Activated CD4-positive, alpha-beta T cell treated with anti-CD3 and anti-CD28 coated beads, Interleukin-2, amount 10 ng/mL, durations not matched to agents 24 days and 14 days (primary cell): ENCODE measurements at places on chromosomes 2 and 18.

DNA sequence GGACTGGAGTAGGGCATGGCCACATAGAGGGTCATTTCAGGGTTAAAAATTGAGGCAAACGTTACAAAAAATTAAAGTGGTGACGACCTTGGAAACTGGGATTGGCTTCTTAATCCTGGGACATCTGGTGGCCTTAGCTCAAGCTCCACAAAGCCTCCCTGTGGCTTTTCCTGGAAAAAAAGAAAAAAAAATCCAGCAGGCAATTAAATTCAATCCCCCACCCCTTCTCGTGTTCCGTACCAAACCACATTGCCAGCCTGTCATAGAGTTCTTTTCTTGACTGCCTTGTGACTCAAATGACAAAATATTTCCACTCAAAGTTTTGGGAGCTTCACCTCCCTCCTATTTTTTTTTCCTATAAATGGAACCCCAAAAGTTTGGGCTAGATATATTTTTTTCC, 195.6 kb downstream of the HRH4 start:
- DNase-seq = no peak

DNA sequence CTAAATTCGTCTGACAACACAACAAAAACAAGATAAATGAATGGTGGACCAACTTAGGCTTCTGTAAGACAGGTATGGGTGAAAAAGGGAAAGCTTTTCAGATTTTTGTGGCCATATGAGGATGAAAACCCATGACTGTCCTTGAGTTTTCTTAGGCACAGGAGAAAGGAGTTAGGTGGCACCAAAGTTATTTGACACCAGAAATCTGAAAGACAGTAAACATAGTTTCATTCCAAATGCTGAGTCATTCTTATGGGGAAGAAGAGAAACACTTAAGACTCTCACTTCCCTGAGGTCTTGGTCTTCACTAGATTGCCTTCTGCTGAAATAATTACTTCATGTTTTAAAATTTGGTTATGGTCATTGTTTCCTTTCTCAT, 5.2 kb upstream of the GPD2 start:
- no peak for DNase-seq

GRCh38 chr2:196413821-196414274, 225.7 kb upstream of the CCDC150 start:
- DNase-seq = no peak

DNA sequence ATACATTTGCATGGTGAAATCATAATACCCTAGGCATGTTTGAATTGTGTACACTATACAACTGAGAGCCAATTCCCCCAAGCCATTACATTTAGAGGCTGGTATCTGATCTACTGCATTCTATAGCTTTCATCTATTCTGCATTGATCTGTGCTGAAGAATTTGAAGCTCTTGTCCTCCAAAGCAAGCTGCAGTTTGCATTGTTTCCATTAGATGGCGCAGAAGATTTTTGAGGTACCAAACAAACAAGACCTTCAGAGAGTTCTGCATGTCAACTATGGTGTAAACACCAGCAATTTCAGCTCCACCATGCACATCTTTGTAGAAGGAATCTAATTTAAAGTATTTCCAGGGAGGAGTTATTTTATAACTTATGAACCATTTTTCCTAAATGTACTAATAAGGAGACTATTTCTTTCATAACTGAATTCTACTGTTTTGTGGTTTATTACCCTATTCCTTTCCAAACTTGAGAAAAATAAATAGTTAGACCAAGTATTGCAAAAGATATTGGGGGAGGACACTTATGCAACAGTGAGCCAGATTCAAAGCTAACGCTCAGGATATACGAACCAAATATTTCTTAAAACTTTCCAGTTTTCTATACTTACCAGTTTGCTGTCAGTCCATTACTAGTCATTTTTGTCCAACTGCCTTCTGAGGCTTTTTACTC, 761.8 kb upstream of the ACVR2A start:
- DNase-seq = peak; percentile 91

DNA sequence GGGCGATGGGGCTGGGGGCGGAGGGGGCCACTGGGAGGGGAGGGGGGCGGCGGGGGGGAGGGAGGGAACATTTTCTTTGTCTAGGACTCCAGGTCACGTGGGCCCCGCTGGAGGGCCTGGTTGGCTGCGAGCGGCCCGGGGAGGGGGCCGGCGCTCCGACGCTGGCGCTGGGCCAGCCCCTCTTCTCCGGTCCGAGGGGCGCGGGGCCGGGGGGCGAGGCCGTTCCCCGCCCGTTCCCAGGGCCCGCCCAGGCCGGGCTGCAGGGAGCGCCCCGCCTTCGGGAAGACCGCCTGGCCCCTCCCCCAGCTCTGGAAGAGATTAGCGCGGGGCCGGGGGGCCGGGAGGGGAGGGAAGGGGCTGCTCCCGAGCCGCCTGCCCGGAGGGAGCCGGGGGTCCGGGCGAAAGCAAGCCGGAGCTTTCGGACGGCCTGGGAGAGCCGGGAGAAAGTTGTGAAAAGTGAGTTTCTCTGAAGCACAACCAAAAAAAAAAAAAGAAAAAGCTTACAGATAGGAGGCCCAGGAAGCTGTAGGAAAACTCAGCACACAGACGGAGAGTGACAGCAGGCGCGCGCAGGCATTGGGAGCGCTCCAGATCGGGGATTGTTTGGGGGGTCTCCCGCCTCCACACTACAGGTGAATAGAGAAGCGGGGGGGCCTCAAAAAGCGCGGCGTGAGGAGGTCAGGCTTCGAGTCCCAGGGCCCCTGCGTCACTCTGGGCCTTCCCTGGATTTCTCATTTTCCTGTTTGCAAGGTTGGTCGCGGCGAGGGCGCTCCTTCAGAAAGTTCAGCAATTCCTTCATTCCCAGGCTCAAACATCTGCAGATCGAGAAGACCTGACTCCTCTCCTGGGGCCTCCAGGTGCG, 84.1 kb upstream of the POMC start:
- DNase-seq = peak; percentile 89

GRCh38 chr2:118645876-118646275, 201.6 kb downstream of the EN1 start:
- DNase-seq = no peak

DNA sequence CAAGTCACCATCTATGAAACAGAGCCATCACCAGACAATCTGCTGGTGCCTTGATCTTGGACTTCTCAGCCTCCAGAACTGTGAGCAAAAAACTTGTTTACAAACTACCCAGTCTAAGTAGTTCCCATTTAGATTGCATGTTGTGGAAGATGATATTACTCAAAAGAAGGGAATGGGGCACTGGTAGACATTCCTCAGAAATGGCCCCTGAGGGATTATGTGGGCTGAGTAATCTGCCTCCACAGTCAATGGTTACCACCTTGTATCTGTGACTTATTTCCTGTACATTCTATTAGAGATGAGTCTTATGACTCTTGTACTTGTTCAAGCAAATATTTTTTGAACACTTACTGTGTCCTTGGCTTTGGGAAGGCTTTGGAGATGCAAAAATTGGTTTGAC, 160.4 kb downstream of the NUP35 start:
- no peak for DNase-seq

- no peak for DNase-seq
Measured at GRCh38 chr2:25585189-25585588, 88.2 kb downstream of the DTNB start.

DNA sequence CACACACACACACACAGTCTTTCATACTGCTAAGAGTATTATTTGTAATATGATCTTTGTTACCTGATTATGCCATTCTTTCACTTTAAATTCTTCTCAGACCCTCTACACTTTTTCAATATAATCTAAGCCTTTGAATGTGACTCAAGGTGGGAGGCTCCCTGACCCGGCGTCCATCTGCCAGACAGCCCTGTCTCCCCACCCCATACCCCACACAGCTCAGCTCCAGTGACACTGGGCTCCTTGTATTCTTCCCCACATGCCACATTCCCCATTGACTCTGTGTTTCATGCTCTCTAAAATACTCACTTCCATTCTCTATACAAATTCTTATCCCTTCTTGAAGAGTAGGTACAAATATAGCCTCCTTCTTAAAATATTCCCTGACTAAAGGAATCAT, 442.2 kb downstream of the TGIF1 start:
- no peak for DNase-seq

- no peak for DNase-seq
Measured at GRCh38 chr2:128599700-128600099, 281.0 kb upstream of the HS6ST1 start.

- DNase-seq = no peak
Measured at GRCh38 chr2:61959381-61960293, 54.2 kb downstream of the COMMD1 start.

GRCh38 chr2:30796699-30797098, 10.5 kb downstream of the CAPN13 start:
- DNase-seq = peak; percentile 44
